Stimulated activated CD8-positive, alpha-beta memory T cell treated with anti-CD3 and anti-CD28 coated beads, Interleukin-12 subunit alpha, Interleukin-12 subunit beta, amount 100 ng/mL, for 1 hour (primary cell): ENCODE measurements at places on chromosomes 4 and X.

DNA sequence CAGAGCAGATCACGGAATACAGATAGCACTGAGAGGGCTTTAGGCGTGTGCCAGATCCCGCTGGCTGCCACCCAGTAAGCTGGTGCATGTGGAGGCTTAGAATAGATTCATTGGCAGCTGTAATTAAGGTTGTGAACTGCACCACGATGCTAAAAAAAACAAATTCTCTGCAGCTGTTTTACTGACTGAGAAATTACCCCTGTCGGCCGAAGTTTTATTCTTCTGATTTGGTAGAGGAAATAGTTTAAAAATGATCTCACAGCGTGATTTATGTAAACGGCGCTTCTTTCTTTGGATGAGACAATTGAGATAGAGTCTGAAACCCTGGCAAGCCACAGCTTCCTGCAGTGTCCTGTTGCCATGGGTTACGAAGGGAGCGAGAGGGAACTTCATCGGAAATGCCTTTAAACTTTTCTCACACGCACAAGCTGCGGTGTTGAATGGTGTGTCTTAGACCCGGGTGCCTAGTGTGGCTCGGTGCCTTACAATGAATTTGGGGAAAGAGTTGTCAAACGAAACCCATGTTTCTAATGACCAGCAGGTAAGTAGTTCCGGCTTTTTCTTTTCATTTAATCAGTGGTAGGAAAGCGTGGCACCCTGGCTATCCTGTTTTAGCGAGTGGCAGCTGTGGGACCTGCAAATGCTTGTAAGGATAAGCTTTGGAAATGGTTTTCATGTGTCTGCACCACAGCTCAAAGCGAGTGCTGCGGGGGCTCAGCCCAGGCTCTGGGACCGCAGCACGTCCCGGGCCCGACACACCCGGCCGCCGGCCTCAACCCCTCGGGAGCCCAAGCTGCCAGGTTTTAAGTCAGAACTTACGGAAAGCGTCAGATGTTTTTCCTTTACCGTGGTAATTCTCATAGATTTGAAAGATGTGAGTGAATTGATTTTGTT lies 71.7 kb upstream of the HGFAC start:
- DNase-seq = no peak

DNA sequence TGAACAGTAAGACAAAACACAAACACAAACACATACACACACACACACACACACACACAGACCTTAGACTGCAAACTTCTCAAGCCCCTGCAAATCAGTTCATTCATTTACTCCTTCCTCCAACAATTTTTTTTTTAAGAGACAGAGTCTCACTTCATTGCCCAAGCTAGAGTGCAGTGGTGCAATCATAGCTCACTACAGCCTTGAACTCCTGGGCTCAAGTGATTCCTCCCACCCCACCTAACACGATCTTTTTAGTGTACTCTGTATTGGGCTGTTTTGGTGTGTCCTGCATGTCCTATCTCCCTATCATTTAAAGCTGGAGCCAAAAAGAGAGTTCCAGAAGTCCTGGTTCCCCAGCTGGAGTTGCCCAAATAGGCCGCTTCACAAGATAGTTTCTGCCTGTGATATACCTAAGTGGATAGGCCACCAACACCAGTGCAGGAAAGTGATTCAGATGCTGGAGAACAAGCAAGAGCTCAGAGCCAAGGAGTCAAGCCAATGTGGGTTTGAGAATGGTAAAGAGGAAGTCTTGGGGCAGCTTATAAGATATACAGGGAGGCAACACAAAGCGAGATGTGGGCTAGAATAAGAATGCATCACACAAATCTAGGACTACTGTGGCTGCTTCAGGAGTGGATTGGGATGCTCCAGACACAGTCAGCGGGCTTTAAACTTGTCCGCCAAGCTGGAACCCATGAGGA lies 85.4 kb upstream of the RAPGEF2 start:
- DNase-seq = no peak

DNA sequence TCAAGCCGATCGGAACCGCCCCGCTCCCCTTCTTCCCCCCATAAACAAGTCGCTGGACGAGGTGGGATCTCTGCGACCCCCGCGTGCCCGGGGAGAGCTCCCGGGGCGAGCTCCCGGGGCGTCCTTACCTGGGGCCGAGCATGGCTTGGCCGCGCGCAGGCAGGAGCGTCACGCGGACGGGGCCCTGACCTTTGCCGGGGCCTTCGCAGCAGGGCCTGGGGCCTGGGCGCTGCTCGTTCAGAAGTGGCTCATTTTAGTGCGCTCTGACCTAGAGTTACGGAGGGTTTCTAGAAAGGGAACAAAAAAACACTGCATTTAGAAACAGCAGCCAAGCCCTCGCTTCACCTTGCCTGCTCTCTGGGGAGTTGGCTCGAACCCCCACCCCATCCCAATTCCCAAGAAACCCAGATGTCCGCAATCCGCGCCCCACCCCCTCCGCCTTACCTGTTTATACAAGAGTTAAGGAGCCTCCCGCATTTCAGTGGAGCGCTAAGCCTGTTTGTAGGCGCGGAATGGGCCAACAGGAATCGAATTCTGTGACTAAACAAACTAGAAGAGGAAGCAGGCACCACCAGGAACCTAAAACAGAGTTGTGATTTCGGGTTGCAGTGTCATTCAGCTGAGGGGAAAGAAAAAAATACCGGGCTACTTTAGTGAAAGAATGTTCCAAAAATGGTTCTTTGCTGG lies 814 bp upstream of the RBM47 start:
- DNase-seq = no peak

- DNase-seq = no peak
Measured at GRCh38 chr4:109276482-109277095, 25.9 kb downstream of the COL25A1 start.

- no peak for DNase-seq
Measured at GRCh38 chr4:78056265-78057129, 626 bp upstream of the FRAS1 start.

GRCh38 chrX:136555694-136556093 lies 23.7 kb downstream of the VGLL1 start:
- DNase-seq = no peak

DNA sequence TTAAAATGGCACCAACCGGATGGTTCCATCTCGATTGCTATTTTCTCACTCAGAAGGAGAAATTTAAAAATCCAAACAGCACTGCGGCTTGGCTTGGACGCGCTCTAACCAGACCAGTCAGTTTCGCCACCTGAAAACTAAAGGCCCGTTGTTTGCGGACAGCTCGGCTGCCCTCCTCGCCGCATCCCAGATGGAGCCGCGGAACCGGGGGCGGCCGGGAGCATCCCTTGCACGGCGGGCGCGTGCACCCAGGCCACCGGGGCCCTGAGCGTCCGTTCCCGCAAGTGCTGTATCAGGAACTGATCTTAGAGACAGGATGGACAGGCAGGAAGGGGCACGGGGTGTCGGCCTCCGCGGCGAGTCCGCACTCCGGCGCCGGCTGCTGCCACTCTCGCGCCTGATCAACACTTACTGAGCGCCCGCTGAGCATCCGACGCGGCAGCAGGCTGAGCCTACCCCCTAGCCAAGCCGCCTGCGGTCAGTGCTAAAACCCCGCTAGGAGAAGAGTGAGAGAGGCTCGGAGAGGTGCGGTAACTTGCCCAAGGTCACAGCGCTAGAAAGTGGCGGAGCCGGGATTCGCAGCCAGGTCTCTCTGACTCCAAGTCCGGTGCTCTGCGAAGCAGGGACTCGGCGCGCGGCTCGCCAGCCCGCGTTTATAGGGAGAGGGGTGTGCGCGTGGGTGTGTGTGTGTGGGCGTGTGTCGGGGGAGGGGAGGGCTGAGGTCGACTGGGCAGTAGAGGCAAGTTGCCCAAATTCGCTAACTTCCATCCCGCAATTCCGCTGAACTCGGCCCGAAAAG lies at the start of gene CITED1:
TSS of gene CITED1 (minus strand) at position 629 of the 799 bp plus-strand sequence. CDS start 3,045 bp downstream, outside the sequence.
- DNase-seq = no peak

DNA sequence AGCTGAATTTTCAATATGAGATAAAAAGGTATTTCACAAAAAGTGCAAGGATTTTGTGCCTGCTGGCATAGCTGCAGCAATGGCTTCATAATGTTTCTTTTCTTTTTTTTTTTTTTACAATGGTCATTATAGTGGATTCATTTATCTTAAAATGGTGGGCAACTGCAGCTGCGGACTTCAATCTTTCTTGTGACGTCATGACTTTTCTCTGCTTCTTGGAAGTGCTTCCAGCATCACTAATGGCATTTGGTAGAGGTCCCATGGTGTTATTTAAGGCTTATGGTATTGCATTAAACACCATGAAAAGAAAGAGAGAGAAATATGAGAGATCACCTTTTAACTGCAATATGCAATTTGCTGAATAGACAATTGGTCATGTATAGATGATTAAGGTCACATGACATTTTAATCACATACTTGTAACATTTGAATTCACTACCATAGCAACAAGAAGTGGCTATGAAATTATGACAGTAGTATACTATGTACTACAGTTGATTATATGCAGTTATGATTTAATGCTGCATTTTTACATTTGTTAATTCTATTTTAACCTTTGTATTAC lies 684.0 kb upstream of the AADAT start:
- DNase-seq = no peak

DNA sequence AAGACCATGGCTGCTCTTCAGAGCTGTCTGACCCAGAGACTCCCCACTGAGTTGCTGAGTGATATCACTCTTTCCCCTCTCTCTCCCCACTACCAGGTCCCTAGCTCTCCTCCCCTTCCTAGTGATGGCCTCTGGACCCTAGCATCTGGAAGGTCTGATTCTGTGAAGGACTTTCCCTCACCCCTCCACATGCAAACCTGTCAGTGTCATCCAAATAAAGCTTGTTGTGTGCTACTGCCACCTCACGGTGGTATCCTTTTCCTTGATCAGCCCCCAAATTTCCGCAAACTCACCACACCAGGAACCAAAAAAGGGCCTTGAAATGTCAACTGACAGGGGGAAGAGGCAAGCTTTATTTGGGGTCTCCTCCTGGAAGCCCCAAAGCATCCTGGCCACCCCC lies 500.2 kb downstream of the IDS start:
- no peak for DNase-seq

DNA sequence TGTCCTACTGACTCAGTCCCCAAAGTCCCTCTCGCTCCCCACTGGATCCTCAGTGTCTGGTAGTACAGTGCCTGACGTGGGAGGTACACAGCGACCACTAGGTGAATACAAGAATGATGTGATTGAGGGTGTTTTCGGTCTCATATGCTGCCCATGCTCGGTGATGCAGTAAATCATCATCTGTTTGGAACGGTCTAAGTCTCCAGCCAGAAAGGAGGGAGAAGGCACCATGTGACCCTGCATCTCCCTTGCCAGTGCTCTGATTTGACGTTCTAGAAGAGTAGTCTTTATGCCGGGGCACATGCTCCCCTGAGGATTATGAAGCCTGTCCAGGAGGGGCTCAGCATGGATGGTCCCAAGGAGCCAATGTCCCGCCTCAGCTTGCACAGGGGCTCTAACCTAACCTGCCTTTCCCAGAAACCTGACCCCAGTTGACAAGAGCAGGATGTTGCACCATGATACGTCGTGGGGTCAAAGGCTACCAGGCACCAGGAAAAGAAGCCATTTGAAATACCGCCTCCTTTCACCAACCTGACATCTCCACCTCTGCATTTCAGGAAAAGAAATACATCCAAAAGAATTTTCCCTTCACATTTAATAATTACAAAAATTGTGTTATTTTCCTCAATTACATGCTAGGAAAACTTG lies 13.8 kb upstream of the PLXNB3 start:
- DNase-seq = no peak

GRCh38 chr4:169152899-169153298 lies 117.9 kb downstream of the SH3RF1 start:
- DNase-seq = no peak

- DNase-seq = no peak
Measured at GRCh38 chr4:147791341-147791740, 59.5 kb downstream of the ARHGAP10 start.
